Activated T-helper 1 cell treated with Interleukin-2 at 50 U/mL for 16 hours (primary cell): ENCODE measurements at places on chromosomes 3 and 15.

GRCh38 chr3:90018779-90019178, 911.4 kb downstream of the EPHA3 start:
- no peak for DNase-seq

GRCh38 chr3:124336067-124336656, 344.2 kb upstream of the ROPN1 start:
- no peak for DNase-seq

DNA sequence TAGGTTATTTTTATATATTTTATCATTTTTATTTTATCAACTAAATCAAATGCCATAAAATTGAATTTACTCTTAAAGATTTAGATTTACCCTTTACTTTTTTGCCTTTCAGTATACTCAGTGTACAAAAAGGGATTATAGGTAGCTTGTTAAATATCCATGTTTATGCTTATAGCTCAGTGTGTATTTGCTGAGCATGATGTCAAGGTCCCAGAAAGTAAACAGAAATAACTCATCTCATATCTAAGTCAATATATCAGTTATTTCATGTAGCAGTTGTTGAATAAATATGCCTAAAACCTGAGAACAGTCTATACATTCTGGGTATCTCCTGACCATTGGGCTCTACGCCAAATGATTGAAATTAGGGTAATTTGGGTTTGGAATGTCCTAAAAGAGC, 693.8 kb downstream of the NAALADL2 start:
- DNase-seq: no peak

DNA sequence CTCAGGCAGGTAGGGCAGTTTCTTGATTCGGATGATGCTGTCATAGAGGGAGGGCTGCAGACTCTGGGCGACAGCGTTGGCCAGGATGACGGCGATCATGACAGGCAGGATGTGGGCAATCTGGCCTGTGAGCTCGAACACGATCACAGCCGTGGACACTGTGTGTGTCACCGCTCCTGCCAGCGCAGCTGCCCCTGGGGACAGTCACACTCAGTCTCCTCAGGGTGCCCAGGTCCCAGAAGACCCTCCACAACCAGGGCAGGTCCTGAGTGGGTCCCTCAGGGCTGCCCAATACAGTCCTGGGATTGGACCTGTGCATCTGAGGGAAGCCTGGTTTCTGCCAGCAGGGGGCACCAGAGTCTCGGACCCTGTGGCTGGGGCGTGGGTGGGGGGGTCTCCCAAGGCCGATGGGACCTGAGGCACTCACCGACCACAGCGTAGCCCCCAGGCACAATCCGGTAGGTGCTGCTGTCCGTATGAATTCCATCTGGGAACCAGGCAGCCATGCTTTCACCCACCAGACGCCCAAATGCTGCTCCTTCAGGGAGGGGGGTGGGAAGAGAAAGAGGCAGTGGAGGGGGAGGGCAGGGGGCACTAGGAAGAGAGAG, 7.2 kb downstream of the CLCN2 start:
- no peak for DNase-seq

DNA sequence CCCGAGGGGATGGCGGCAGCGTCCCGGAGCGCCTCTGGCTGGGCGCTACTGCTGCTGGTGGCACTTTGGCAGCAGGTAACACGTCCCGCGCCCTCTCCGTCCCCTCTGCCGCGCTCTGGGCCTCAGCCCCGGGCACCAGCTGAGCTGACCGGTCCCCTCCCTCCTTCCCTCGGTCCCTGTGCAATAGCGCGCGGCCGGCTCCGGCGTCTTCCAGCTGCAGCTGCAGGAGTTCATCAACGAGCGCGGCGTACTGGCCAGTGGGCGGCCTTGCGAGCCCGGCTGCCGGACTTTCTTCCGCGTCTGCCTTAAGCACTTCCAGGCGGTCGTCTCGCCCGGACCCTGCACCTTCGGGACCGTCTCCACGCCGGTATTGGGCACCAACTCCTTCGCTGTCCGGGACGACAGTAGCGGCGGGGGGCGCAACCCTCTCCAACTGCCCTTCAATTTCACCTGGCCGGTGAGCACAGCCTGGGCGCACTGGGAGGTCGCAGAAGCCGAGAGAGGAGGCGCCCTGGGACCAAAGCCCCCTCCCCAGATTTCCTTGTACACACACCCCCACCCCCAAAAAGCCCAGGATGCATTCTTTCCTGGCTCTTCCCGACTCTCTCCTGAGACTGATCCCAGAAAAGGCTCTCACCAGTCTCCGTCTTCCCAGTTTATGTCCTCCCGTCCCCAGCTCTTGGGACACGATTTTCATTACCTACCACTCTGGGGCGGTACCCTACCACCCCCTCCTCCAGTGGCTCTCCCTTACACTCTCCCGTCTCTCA, 705 bp downstream of the DLL4 start:
- no peak for DNase-seq

DNA sequence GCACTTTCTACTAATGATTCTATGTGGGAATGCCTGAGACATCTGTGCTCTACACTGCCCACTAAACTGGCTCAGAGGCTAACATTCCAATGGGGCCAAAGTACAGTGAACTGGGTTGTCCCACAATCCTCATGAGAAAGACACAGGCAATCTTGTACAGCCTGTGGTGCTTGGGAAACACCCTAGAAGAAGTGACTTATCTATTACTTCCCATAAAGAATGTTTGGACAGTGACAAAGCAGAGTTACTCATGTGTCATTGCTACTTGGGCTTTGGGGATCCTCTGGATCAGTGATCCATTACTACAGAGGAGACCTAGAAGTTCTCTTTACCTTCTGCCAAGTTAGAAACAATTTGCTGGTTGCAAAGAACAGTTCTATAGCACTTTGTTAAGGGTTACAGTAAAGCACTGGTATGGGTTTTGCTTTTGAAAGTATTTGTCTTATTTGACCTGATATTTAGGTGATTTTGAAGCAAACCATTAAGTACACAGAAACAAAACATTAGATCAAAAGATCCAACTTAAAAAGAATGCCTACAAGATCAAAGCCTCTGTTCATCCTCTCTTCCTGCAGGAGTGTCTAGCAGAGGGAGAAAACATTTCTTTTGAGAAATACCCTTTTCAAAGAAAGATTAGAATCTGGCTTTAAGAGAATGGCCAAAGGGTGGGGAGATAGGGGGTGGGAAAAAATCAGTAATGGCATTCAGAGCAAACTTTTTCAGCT, 75.8 kb downstream of the CTNNB1 start:
- DNase-seq: no peak

GRCh38 chr15:23642413-23643044, 5.1 kb downstream of the MAGEL2 start:
- no peak for DNase-seq

DNA sequence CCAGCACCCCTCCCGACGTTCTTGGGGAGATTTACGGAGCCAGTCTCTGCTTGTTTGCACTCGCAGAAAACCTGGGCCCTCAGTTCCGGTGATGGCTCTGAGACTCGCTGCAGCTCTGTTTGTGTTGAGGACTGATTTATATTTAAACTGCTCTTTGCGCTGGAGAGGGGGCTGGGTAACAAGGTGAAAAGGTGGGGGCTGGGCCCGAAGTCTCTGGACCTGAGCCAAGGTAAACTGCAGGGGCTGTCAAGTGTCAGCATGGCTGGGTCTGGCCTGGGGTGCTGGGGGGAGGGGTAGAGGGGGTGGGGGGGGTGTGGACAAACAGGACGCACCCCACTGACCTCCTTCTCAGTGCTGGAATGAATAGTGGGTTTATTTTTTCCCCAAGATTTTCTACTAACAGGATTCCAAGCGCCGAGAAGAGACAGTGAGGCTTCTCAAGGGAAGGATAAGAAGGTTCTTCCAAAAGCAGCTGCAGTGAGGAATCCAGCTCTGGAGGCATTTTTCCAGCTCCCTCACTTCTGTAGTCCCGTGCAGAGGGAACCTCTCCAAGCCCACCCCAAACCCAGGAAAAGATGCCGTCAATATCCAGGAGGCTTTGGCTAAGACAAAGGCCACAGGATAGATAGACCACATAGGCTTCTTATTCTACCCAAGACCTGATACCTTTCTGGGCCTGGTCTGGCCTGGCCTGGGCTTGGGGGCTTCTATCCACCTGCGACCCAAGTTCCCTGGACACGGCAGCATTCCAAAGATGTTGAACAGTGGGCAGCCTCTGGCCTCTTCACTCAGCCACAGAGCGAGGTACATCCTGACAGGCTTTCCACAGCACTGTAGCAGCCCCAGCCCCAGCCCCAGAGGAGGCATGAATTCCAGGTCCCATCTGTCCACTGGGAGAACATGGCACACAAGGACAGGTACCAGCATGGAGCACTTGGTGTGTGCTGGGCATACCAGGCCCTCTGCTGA, 938 bp upstream of the SLCO2A1 start:
- DNase-seq: no peak
